ENCODE measurements at places on chromosomes 3 and 15.

- no peak for DNase-seq
Measured at GRCh38 chr3:126994661-126995245, 11.8 kb downstream of the PLXNA1 start.

- no peak for DNase-seq
Measured at GRCh38 chr3:127480196-127480954, 110.2 kb downstream of the TPRA1 start.

DNA sequence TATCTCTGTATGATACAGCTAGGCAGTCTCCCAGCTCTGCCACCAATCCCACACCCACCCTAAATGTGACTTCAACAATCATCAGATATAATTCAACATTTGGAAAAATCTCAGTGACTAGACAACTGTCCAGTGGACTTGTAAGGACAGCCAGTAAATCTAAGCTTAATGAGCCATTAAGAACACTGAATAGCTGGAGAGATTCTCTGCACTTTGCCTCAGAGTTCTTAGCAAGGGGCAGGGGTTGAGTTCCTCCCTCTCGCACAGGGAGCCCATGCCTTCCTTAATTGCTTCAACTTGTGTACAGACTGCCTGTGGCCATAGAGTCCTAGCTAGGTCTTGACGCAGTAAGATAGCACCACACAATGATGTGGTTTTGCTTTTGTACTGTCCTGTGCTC is 15.6 kb downstream of the MEX3B start:
- DNase-seq, result no peak

- no peak for DNase-seq
Measured at GRCh38 chr3:21803604-21804003, 52.6 kb upstream of the ZNF385D start.

DNA sequence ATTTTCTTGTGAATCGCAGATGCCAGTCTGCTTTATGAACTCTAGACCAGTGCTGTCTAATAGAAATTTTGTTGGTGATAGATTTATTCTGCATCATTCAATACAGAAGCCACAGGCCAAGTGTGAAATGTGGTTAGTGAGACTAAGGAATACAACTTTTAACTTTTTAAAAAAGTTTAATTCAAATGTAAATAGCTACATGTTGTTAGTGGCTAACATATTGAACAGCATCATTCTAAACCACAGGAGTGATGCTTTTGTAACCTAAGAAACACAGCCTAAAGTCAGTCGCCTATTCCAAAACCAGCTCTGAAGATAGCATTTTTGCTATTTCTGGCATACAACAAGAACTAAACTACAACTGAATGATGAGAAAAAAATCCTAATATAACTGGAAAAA is 164.8 kb upstream of the CBLB start:
- no peak for DNase-seq

GRCh38 chr3:114179575-114179974 is 723 bp upstream of the DRD3 start:
- DNase-seq, result no peak

DNA sequence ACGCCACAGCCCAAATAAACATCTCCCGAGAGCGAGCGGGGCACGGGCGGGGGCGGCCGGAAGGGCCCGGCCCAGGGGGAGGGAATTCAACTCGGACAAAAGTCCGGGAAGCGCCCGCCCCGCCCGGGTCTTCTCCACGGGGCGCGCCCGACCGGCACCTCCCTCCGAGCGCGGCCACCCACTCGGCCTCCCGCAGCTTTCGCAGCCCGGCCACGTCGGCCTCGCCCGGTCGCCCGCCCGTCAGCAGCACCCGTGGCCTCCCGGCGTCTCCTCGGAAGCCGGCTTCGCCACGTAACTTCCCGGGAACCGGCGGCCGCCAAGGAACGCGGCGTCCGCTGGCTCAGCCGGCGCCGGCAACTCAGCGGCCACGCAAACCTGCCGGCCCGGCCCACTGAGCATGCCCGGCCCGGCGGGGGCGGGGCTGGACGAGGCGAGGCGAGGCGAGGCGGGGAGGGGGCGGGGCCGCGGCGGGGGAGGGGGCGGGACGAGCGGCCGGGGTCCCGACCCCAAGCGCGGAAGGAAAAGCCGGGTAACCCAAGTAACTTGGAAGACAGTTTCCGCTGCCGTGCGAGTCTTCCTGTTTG is at the start of gene TJP1:
Gene TJP1, minus strand, starts transcription at position 369 of the 584 bp plus-strand sequence. CDS start 440 bp downstream, outside the sequence.
- DNase-seq, result peak; percentile 52

- DNase-seq, result no peak
Measured at GRCh38 chr3:46517016-46517783, 19.4 kb downstream of the RTP3 start.

DNA sequence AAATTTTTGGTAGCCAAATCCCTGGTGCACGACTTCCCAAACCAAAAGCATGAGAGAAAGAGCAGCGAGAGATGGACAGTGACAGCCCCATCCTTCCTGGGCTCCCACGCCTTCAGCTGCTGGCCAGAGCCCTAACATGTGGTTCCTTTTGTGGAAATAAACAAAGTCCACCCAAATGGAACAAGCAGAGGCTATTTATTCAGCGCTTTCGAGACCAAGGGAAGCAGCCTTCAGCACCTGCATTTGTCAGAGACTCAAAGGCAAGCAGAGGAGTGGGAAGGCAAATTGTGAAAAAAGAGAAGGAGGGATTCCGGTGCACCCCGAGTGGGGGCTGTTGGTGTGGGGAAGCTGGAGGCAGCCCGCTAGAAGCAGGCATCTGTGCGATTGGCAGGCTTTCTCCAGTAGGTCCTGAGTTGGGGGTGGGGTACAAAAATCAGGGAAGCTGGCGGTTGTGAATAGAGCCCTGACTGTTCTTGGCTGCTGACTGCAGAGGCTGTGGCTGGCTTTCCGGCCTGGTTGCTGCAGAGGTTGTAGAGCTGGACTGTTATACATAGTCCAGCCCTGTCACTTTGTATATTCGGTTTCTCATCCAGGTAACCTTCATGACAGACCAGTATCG is 427.2 kb downstream of the OCA2 start:
- no peak for DNase-seq

DNA sequence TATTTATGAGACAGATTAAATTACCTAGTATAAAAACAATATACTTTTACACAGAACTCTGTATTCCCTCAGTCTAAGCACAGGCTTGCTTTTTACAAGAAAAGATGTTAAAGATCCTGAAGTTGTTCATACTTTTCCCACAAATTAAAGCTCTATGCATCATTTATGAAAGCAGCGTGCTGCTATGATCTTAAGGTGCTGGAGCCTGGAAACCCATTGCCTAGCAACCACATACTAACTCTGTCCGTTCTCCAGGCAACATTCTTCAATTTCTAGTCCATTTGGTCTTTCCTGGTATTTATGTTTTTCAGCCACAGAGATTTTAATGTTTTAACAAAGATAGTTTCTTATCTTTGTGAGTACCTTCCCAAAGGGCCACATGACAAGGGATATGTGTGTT is 312.0 kb downstream of the DOCK3 start:
- DNase-seq, result no peak

DNA sequence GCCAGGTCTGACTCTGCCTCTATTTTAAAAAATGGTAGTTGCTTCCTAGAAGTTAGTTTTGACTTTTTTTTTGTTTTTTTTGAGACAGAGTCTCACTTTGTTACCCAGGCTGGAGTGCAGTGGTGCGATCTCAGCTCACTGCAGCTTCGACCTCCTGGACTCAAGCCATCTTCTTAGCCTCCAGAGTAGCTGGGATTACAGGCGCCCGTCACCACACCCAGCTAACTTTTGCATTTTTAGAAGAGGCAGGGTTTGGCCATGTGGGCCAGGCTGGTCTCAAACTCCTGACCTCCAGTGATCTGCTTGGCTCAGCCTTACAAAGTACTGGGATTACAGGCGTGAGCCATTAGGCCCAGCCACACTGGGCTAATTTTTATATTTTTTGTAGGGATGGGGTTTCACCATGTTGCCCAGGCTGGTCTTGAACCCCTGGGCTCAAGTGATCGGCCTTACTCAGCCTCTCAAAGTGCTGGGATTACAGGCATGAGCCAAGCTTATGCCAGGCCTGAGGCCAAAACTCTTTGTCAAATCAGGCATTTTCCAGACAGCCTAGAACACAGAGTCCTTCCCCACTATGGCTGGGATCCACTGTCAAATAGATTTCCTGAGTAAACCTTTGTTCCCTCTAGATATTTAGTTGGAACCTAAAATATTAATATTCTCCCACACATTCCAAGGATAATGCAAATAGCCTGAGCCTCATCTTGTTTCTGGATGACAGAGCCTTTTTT is 13.7 kb downstream of the C3orf62 start:
- DNase-seq, result no peak

GRCh38 chr15:64693134-64693533 is 82.3 kb downstream of the RBPMS2 start:
- no peak for DNase-seq

GRCh38 chr3:160473221-160473620 is 23.6 kb upstream of the TRIM59 start:
- DNase-seq, result no peak

DNA sequence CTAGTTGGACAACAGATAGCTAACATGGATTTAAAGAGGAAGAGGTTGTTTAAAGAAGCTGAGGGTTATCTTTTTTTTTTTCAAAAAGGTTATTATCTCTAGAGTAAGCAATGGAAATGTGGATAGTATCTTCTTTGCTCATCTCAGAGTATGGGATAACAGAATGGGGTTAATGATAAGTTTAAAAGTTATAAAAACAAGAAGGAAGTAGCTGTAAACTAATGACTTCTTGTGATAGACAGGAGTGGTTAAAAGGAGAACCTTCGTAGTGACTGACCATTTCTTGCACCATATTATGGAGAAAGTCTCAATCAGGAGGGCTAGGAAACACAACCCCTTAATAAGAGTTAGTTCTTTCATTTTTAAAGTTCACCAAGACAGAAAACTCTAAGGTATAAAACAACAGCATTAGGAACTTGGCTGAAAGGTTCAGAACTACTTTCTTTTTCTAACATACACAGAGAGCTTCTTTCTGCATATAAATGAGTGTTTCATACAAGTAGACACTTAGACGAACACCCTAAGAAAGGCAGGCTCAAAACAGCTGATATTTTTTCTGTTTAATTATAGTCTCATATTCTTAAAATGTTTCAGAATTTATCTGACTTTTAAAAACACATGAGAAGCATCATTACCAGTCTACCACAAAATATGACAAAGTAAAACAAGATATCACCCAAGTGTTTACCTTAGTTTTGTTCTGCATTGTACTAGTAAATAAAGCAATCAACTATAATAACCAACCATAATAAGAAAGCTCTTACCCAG is 140.0 kb downstream of the MEIS2 start:
- no peak for DNase-seq

GRCh38 chr3:113678773-113679172 is 17.7 kb downstream of the USF3 start:
- DNase-seq, result no peak

- no peak for DNase-seq
Measured at GRCh38 chr15:89777073-89777751, 1.1 kb downstream of the MESP2 start.

GRCh38 chr15:92095693-92096092 is 242.2 kb downstream of the SLCO3A1 start:
- no peak for DNase-seq

DNA sequence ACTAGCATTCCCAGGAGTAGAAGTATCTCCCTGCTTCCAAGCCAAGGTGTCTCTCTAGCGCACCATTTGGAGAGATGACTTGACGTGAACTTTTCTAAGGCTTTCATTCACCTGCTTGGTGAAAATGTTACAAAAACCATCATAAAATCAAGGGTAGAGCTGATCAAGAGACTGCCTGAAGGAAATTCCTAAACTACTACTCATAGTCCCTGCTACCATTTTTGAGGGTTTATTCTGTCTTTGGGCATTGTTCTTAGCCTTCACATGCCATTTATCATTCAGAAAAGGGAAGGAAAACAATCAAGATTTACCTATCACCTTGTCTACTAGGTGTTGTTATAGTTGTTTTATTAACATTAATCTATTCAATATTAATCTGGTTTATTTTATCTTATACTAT is 525.8 kb downstream of the NTRK3 start:
- no peak for DNase-seq

DNA sequence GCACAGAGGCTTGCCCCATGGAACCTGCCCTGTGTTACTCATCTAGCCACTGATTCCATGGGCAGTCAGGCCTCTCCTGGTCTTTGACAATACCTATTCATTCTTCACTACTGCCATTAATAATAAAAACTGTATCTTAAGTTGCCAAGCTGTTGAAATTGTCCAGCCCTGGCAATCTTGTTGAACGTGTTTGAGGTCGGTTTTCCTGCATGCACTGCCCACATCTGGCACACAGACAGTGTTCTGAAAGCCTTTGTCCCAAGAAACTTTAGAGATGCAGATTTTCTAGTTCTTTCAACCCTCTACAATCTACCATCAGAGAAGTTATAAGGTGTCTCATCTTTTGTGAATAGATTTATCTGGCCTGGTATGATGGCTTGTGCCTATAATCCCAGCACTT is 567.2 kb upstream of the NECTIN3 start:
- no peak for DNase-seq

GRCh38 chr3:12308517-12308916 is 19.6 kb downstream of the PPARG start:
- DNase-seq, result no peak

DNA sequence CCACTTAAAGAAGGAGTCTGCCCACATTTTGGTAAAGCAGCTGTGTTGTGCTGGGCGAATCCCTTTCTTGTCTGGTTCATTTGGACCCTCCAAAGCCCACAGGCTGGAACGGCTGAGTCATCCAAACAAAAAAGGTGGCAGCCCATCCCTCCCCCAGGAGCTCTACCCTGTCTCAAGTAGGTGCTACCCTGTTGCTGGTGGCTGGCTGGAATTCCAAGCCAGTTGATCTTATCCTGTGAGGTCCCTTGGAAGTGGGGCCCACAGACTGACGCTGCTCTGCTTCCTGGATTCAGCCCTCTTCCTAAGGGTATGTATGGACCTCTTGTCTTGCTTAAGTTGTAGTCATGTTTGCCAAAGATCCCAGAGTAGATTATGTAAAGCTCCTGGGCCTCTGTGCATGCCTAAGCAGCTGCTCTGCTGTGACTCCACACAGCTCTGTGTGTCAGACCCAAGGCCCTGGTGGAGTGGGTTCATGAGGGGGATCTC is 44.5 kb downstream of the CCR1 start:
- no peak for DNase-seq

GRCh38 chr15:99703603-99704443 is 29.4 kb downstream of the LYSMD4 start:
- no peak for DNase-seq

GRCh38 chr3:170997961-170998913 is 28.3 kb downstream of the SLC2A2 start:
- DNase-seq, result no peak

DNA sequence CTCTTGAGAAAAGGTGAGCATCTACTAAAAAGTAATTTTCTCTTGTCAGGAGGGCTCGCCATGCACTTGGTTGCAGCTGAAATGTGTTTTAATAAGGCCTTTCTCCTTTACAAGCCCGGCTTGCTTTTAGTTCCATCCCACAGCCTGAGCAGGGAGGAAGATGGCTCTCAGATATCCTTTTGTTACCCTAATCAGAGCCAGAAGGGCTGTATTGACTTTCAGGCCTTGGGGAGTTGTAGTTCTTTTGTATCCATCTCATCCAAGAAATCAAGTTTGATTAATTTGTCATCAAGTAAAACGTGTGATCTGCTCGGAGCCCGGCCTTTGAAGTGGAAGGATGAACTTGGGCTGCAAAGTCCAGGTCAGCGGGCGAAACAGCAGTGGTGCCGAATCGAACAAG is 52.9 kb downstream of the EIF4E3 start:
- DNase-seq, result no peak

GRCh38 chr3:32352563-32352962 is 39.1 kb upstream of the CMTM7 start:
- DNase-seq, result no peak
